GM23248 (cell line): ENCODE measurements at places on chromosomes 4 and X.

DNA sequence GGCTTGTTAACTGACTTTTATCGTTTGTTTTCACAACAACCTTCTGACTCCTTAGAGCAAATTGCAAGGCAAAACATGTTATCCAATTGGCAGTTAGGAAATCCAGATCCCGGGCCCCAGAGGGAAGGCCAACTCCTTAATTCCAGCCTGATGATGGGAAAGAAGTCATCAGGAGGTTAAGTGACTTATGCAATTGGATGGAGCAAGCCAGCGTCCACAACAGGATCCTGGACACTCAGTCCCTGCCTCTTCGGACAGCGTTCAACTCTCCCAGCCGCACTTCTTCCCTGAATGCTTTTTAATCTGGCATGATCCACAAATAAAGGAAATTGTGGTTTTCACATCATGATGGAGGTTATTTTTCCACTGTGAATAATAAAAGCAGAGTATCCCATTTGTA is 310.1 kb downstream of the RAB28 start:
- peak; percentile 35 for DNase-seq

GRCh38 chr4:101753721-101754120 is 36.8 kb upstream of the BANK1 start:
- peak; percentile 78 for DNase-seq

GRCh38 chrX:96244955-96245354 is 439.7 kb upstream of the DIAPH2 start:
- no peak for DNase-seq

DNA sequence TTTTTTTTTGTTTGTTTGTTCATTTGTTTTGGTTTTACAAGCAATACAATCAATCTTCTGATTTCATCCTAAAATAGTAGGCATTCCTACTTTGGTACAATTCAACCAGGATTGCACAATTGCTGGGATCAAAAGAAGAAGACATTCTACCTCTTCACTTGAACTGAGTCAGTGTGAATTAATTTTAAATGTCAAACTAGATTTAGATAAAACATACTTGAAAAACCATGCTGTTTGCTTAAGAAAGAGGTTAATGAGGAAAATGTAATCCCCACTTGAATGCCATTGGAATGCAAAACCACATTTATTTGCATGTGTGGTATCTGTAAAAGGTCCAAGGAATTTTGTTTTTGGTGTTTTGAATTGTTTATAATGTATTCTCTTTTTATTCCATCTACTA is 40.5 kb downstream of the HAND2 start:
- DNase-seq: peak; percentile 59

- peak; percentile 55 for DNase-seq
Measured at GRCh38 chr4:16259889-16260246, 33.6 kb upstream of the TAPT1 start.

DNA sequence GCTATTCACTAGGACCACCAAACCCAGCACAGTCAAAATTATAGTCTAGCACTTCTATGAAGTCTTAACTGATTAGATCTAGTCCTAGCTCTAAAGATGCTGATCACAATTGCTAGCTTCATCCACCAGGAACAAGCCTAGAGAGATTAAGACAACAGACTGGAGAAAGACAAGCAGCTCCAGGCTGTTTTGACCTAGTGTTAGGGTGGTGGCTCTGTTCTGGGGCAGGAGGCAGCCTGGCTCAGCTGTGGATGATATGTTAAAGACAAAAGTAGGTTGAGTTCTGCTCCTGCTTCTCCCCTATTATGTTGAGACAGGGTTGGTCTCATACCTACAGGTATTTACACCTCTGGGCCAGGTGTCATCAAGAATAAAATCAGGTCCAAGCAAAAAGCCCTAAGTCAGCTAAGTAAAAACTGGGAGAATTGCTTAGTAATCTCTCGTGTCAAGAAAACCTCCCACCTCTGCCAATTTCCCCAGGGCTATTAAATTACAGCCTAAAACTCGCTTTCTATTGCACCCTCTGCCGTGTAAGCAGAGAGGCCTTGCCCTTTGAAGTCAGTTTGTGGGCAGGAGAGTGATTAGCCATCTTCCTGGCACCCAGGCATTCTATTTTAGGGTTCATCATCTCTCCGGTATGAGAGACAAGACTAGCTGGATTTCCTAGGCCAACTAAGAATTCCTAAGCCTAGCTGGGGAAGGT is 39.9 kb downstream of the RAB40AL start:
- DNase-seq: peak; percentile 88

DNA sequence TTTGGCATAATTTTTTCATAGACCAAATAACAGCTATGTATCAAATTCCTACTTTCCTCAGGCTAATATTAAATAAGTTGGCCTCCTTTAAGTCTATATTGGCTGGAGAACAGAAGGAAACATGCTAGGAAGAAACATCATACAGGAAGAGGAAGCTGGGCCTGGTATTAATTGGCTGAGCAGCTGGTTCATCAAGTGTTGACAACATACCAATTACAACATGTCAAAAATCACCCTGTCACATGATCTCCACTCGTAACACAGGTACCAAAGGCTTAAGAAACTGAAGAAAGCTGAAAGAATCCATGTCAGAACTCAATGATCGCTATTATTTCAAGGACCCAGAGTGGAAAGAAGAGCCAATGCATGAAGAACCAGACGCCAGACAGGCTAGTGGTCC is 10.5 kb downstream of the WDFY3 start:
- DNase-seq: no peak

DNA sequence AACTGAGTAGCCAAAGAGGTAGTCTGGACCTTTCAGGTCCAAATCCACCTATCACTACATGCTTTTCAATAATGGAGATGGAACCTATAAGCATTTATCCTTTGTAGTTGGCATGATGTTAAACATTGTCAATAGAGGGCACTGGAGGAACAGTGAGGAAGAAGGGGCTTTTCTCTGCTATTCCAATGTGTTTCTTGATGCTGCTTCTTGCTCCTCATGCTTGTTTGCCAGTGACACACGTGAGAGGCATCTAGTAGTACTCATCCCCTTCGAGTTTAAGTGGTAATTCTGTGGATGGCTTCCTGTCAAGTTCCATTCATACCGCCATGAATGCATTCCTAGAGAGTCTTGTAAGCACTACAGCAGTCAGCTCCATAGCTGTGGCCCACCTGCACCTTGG is 84.0 kb downstream of the NAA11 start:
- DNase-seq: peak; percentile 64

DNA sequence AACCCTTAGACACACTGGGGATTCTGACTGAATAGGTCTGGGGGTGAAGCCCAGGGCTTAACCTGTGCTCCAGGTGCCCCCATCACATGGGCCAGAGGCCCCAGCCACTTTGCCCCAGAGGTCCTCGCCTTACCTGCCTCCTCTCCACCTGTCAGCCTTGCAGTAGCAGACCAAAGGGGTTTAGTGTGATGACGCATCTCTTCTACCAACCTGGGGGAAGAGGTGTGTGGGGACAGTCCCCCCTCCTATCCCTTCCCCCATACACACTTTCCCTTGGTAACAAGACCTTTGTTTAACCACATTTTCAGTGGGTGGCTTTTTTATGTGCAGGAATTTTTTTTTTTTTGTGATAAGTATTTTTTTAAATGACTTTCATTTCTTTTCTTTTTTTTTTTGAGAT is 6.3 kb downstream of the CLCN4 start:
- no peak for DNase-seq

DNA sequence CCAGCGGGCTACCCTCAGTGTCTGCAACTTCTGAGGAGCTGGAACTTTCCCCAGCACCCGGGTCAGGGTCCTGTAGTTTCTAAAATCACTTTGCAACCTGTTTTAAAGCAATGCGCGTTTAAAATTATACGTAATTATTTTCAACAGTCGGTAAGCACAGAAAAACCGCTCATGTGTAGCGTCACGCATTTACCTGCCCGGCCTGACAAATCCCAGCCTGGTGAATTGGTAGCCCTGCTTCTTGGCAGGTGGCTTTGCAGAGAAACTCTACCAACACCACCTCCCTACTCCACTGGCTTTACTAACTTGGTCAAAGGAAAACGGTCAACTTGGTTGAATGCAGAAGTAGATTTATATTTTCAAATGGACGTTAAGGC is 640 bp downstream of the BANK1 start:
- DNase-seq: no peak

DNA sequence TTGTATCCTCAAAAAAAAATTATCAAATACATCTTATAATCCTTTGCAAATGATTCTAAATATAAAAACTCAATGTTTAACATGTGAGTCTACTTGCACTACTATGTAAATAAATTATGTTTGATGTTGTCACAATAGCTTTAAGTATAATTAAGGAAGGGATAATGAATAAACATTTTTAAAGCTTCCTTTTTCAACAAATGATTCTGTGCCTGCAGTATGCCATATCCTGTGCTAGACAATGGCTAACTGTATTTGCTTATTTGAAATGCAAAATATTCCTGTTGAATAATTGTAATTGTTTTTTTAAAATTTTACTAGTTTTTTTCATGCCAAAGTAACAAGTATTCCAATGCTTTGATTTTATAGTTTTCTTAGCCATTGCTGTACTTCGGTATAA is 59.0 kb upstream of the NDUFC1 start:
- DNase-seq: no peak

DNA sequence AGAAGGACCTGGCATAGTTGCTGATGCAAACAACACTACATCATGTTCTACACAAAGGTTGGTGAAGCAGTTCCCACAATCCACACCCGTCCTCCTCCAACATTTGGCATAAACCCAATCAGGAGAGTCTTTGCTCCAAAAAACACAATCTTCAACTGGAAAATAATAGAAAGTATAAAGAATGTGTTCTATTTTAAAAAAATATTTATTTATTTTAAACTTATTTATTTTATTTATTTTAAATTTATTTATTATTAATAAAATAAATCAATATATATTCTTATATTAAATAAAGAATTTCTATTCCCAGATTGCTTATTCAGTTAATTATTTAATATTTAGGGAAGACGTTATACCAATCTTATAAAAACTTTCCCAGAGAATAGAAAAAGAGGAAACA is 1753.7 kb upstream of the AGA start:
- no peak for DNase-seq

- DNase-seq: no peak
Measured at GRCh38 chr4:25213347-25213979, 20.4 kb upstream of the PI4K2B start.

DNA sequence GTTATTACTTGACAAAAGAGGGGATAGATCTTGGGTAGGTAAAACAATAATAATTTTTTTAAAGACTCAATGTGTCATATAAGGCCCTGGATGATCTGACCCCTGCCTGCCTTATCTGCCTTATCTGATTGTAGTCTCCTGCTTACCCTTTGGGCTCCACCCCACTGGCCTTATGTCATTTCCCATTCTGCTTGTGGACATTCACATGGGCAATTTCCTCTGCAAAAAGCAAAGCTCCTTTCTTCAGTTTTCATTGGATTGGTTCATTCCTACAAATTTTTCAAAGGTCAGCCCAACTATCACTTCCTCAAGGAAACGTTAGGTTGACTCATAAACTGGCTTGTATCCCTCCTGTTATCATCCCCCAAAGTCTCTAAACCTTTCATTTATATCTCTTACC is 15.7 kb upstream of the TET2 start:
- no peak for DNase-seq

DNA sequence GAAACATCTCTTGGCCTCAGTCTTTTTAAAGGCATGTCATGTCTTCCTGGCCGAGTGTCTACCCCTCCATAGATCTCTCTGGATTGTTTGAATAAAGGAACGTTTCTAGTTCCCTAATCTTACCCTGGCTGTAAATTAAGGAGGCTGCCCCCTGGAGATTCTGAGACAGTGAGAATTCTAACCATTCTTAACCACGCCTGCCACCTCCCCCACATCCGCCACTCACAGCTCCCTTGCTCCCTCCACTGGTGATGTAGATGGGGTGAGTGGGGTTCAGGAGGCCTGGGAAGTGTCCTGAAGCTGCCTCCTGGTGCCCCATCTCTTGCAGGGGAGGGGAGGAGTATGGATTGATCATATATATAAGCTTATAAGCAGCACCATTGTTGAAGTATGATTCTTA is 48.0 kb upstream of the TRIM2 start:
- DNase-seq: peak; percentile 10

GRCh38 chrX:94424456-94424855 is 750.5 kb downstream of the FAM133A start:
- DNase-seq: no peak

GRCh38 chr4:118921786-118922185 is 33.1 kb downstream of the SYNPO2 start:
- DNase-seq: no peak

DNA sequence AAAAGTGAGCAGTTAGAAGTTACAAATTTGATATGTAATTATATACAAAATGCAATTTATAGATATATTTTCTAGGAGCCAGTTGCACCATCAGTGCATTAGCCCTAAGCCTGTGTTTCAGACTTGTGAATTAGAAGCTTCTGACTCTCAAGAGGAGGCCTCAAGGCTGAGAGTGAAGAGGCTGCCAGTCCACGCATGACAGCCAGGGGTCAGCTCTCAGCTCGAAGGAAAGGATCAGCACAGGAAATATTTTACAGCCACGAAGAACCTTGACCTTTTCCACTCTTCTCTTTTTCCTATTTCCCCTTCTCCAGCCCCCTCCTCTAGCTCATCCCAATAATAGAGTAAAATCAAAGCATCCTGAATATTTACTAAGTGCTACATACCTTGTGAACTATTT is 642.4 kb downstream of the TRIML1 start:
- DNase-seq: peak; percentile 4

GRCh38 chr4:183322326-183322725 is at the start of gene CLDN24:
CLDN24 (minus strand) TSS chr4:183322426; CDS start chr4:183322426, 0 bp downstream.
- no peak for DNase-seq

GRCh38 chrX:320126-320783 is 1.7 kb upstream of the GTPBP6 start:
- DNase-seq: peak; percentile 46

DNA sequence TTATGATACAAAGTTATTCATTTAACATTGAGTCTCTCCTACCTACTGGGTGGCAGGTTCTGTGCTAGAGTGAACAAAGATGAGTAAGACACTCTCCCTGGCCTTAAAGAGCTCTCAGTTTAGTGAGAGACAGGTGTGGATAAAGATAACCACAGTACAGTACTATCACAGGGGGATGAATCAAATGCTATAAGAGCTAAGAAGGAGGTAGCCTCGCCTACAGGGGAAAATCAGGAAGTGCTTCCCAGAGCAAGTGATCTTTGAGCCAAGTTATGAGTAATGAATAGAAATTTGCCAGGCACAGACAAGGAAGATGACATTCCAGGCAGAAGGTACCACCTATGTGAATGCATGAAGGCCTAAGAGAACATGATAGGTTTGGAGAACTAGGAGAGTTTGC is 3.4 kb upstream of the IGBP1 start:
- DNase-seq: peak; percentile 24

DNA sequence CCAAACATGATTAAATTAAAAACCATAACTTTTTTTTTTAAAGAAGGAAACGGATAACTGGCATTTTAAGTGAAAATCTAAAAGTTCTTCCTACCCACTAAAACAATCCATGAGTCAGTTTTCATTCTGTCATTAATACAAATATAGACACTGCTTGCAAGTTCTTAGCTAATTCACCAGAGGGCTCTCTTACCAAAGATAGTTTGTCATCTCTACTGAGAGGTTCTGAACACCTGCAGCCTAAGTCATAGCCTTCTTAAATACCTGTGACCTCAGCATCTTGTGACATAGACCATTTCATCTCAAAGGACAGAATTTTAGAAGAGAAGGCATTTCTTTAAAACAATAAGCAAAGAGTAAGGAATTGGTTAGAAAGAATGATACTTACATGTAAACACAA is 65.3 kb upstream of the FAM120C start:
- peak; percentile 54 for DNase-seq

GRCh38 chr4:181569553-181569952 is 673.6 kb upstream of the TENM3 start:
- DNase-seq: peak; percentile 46

- DNase-seq: peak; percentile 70
Measured at GRCh38 chrX:48493890-48494364, 14.9 kb upstream of the PORCN start.
